ENCODE measurements at places on chromosomes 16 and 17. TPM values are rescaled to one million over a fixed set of nuclear protein-coding genes. Genes with fewer than 3 reads are reported as not detected.

EVI2B gene
- 13.0 TPM for total RNA-seq

HAGHL gene
- total RNA-seq = 18.5 TPM

NOTUM gene
- total RNA-seq = 1.2 TPM

CD300E gene
- not detected for total RNA-seq

DPEP3 gene
- total RNA-seq = not detected

TERB1 gene
- 0.34 TPM for total RNA-seq

ZNF75A gene
- total RNA-seq = 25.4 TPM

SHCBP1 gene
- 45.6 TPM for total RNA-seq

SLC9A5 gene
- 6.4 TPM for total RNA-seq

GPR179 gene
- not detected for total RNA-seq

UTS2R gene
- total RNA-seq = 0.18 TPM

CDK3 gene
- total RNA-seq = 7.4 TPM

IGSF6 gene
- not detected for total RNA-seq

HEATR9 gene
- 0.16 TPM for total RNA-seq

SPATA32 gene
- 0.67 TPM for total RNA-seq

ITGB4 gene
- 1.3 TPM for total RNA-seq

RAB11FIP4 gene
- total RNA-seq = 20.8 TPM

SLC38A8 gene
- total RNA-seq = not detected

IRX6 gene
- not detected for total RNA-seq

KCTD13 gene
- 39.7 TPM for total RNA-seq

KRTAP4-3 gene
- not detected for total RNA-seq

CA7 gene
- 0.59 TPM for total RNA-seq

NPB gene
- 0.28 TPM for total RNA-seq

KRTAP9-8 gene
- not detected for total RNA-seq

RAPGEFL1 gene
- 11.6 TPM for total RNA-seq

TBC1D3 gene
- not detected for total RNA-seq

TLCD2 gene
- total RNA-seq = 0.30 TPM

TOP2A gene
- 199 TPM for total RNA-seq
